ENCODE measurements at places on chromosomes 1 and 21.

DNA sequence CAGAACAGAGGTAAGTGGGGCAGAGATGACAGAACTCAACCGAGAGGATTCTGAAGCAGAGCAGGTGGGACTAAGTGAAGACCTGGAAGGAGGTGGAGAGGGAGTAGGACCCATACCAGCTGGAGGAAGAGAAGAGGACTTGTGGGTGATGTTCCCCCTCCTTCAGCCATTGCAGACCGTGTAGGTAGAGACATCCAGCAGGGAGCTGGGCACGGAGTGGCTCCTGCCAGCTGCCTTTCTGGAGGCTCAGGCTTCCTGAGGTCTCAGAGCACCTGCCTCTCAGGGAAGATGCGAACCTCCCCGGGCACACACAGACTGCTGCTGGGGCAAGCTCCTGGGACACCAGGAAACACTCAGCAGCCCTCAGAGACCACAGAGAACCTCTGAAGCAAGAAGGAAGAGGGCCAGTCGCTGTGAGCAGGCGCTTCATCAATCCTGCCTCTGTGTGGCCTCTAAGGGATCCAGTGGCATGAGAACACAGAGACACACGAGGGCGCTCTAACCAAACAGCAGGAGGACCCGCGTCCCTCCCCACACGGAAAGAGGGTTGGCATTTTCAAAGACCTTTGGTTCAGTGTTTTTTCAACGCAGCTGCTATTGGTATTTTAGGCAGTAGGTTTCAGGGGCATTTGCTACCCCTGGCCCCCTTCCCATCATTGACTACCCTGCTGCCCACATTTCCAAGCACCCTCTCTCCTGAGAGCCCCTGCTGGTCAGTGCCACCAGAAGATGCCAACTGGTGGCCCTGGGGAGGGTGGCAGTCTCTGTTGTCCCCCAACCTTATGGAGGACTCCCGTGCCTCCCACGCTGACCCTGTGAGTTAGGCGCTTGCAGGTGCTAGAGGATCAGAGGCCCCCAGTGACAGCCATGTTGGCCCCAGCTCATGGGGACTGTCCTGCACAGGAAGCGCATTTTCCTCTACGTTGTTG lies 89.6 kb upstream of the EDN2 start:
- peak; percentile 77 for DNase-seq

- DNase-seq, result no peak
Observed at GRCh38 chr1:152870831-152871730, 7.0 kb upstream of the SMCP start.

- DNase-seq, result no peak
Observed at GRCh38 chr1:168762473-168762872, 33.5 kb upstream of the DPT start.

DNA sequence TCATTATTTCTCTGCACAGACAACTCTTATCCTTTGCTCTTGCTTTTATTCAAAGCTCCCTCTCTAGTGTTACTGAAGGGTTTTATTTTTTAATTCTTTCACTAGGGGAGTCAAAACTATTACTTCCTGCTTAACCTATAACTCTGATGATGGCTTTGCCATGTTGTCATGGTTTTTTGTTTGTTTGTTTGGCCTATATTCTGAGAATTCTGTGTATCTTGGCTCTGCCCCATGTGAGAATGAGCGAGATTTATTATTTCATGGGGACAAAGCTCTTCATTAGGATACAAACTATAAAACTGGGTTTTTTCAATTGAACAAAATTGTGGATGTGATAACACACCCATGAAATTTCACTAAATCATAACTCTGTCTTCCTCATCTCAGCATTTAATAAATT lies 190.5 kb upstream of the C1orf105 start:
- DNase-seq, result no peak

GRCh38 chr21:15729346-15729673 lies 472 bp upstream of the USP25 start:
- DNase-seq, result no peak

- DNase-seq, result no peak
Observed at GRCh38 chr21:39319814-39320332, 6.4 kb upstream of the BRWD1 start.

DNA sequence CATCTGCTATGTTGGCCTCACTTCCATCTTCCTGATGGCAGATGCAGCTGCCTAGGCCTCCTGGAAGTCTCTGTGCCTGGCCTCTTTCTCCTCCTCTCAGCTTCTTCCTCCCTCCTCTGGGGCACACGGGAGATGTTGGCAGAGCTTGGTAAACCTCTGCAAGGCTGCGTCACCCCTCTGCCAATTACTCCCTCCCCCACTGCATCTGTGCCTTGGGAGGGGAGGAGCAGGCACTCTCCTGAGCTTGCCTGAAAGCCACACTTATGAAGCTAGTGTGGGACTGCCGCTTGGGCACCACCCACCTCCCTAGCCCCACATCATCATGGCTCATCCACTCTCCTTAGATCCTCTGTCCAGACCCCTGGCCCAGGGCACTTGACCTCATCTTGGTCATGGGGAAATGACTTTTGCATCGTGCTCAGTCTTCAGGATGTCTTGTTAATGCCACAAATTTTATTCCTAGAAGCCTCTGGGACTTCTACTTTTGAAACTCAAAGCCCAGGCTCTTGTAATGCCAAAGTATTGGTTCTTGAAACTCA lies 7.3 kb upstream of the TMEM51 start:
- DNase-seq, result no peak

DNA sequence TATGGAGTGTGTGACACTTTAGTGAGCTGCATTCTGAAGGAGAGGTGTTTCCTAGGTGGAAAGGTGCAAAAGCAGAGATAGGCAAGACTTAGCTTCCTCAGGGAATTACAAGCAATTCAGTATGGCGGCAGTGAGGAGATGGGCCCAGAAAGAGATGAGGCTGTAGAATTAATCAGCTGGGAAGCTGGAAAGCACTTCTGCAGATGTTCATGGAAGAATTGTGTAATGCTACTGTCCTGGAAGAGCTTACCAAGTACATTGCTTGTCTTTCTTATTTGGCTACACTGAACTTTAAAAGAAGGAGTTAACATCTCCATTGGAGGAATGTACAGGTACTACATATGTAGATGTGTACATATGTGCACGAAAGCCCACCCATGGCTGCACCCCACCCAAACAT lies 103.7 kb upstream of the DPT start:
- DNase-seq, result no peak

- DNase-seq, result peak; percentile 26
Observed at GRCh38 chr1:47388891-47389238, 27.2 kb upstream of the FOXE3 start.

DNA sequence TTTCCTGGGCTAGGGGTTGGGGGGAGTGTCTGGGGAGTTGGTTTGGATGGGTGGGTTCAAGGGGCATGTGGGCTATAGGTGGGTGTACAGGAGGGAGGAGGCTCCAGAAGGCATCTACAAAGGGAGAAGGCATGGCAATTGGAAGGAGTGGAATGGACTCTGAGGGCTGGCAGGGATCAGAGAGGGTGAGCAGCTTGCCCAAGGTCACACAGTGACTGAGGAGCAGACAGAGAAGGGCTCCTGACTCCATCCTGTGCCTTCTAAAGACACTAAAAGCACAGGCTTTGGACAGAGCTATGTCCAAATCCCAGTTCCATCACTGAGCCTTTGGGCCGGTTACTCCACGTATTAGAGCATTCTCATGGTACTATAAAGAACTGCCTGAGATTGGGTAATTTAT lies 151.8 kb downstream of the PTPRU start:
- no peak for DNase-seq

DNA sequence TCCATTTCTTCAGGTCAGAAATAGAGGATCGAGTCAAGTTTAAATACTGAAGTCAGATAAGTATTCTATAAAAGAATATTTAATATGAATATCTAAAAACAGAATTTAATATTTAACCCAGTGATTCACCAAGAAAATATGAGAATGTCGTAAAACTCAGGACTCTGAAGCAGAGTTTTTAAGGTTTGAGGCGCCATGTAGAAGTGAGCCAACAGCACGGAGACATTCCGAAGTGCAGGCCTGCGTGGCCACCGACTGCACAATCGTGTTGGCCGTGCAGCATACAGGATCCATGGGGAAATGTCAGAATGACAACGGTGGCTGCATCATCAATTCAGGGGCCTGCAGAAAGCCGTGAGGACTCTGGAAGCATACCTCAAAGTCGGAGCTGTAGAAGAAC lies 23.4 kb downstream of the MRAP start:
- no peak for DNase-seq

Data from stimulated activated CD4-positive, alpha-beta T cell treated with anti-CD3 and anti-CD28 coated beads, Interleukin-12 subunit alpha, Interleukin-12 subunit beta, amount 100 ng/mL, for 48 hours (primary cell).